ENCODE measurements at places on chromosomes 1 and 21.

DNA sequence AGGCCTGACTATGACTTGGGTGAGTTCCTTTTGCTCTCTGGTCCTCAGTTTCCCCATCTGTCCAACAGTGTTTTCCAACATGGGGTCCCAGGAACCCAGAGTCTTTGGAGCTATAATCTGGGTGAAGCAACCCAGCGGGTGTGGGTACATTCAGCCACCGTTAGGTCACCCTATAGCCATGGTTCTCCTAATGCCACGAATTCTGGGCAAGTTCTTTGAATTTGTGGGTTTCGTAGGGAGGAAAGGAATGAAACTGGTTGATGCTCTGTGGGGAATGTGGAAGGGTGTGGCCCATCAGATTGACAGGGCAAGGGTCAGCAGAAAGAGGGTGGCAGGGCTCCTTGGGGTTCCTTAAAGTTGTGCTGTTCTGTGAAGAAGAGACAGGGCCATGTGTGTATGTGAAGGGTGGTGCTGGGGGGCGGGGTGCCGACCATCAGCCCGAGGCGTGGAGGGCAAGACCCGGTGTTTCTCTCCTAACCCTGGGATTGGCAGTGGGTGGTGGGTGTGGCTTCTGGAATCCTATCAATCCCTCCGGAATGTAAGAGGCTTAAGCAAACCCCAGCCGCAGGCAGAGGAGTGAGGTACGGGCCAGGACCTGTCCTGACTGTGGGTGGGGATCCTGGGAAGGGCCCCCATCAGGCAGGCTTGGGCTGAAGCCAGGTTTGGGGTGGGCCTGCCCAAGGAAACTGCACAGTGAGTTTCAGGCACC is 35.5 kb upstream of the ZNF362 start:
- no peak for DNase-seq

- DNase-seq = no peak
Measured at GRCh38 chr1:72284084-72284347, 1.7 kb upstream of the NEGR1 start.

GRCh38 chr1:56387071-56387740 is 192.2 kb downstream of the PLPP3 start:
- DNase-seq = no peak

- peak; percentile 45 for DNase-seq
Measured at GRCh38 chr1:51061231-51061918, 40.7 kb upstream of the C1orf185 start.

DNA sequence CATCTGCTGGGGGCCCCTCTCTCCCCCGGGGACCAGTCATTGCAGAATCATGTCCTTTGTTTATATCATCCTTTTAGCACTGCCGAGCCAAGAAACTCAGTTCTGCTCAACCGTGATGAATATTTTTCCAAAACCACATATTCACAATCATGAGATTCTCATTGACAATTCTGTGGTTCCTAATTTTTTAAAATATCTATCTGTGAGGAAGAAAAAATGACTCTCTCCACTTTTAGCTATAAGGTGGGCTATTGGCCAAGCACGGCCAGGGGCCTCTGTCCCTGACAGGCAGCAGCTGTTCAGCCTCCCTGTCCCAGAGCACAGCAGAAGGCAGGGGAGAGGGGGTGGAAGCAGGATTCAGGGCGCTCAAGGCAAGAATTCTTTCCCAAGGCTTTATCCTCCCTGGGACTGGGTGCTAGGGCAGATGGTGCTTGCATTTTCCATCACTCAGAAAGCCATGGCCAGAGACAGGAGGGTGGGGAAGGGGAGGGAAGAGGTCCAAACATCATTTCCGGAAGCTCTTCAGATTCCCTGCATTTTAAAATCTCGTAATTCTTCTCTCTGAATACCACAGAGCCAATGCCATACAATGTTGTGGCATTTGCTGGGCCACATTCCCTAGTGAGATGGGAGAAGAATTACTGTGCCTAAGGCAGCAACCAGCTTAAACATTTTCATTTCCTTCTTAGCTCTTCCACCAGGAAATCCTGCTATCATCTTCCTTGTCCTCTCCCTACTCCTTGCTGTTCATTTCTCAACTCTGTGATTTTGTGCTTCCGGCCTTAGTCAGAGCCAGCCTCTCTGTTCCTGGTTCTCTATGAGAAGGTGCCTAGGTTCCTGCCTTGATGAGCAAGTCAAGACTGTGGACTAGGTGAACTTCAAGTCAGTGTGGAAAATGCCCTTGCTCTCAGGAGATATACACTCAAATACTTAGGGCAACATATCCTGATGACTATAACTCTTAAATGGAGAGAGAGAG is 60.3 kb downstream of the KCNJ6 start:
- DNase-seq = peak; percentile 53

GRCh38 chr1:220565670-220566069 is 37.7 kb downstream of the MARK1 start:
- DNase-seq = no peak

- DNase-seq = no peak
Measured at GRCh38 chr1:22806584-22806983, 95.9 kb downstream of the EPHB2 start.

DNA sequence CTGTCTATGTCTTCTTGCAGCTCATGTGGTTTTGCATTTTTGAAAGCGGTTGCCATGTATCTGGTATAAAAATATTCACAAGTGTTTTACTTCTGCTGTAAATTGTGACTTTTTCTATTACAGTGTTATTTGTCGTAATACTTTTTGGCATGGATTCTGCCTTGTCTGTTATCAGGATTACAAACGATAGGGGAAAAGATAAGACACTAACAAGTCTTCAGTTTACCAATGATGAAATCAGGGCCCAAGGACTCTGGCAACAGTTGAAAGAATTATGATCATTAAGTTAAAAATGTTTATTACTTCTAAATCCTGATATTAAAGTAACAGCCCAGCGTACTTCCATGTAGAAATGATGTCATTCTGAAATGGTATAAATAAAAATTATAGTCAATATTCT is 298.8 kb downstream of the KIF26B start:
- DNase-seq = no peak

DNA sequence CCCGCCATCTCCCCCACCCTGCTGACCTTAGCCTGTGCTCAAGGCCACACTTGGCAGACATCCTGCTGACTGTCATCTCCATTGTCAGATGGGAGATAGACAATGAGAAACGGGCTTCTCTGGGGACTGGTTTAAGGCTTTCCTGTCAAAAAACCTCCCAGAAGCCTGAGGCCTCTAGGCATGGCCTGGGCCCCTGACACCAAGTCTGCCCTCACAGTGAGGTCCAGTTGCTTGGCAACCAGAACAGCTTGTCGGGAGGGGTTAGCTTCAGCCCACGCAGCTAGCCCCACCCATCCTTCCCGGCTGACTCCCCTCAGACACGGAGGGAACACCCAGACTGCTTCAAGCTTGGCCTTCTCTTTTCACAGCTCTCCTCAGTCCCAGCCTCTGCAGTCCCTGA is 11.0 kb downstream of the PLEKHA6 start:
- DNase-seq = peak; percentile 19

DNA sequence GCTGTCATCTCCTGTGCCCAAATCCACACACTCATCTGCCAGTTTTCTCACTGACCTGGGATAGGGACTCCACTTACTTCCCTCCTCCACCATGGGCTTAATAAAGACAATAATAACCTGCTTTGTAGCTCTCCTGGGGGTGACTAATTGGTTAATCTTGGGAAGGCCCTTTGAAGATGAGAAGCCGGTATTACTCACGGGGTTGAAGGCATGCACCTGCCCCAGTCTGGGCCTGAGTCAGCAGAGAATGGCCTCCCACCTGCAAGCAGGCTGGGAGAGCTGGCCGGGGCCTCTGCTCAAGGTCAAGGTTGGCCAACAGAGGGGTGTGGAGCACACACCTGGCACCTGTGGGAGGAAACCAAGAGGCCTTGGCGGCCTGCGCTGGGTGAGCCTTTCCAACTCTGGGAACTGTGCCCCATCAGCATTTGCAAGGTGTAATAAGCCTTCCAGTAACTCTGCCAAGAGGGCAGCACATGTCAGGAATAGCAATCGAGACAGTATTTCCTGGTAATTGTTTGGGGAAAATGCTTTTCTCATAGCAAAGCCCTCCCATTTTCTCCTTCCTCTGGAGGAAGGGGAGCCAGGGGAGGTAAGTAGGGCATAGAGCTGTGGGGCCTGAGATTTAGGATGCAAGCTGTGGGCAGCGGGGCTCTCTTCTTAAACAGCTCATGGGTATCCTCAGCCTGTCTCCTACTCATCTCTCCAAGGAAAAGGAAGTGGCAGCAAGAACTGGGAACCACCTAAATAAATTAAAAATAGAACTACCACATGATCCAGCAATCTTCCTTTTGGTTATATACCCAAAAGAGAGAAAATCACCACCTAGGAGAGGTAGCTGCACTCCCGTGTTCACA is 49.0 kb downstream of the TOMM20 start:
- peak; percentile 76 for DNase-seq

All from kidney glomerular epithelial cell (primary cell).